Fibroblast of gingiva (primary cell): ENCODE measurements at places on chromosomes 2 and 18.

DNA sequence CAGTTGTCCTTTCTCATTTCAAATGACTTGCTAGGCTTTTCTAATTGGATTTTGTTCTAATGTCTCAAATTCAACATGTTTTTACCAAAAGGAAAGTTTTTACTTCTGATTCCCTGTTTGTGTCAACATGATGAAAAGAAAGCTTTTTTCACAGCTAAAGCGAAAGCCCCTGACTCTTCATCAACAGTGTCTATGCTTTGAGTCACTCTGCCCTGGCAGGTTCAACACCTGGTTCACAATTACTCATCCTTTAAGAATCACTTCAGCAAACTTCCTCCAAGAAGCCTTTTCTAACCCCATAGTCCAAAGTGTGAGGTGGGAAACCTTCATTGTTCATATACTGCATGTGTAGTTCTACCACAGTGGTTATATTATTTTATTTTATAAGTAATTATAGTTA is 7.6 kb upstream of the DSG2 start:
- DNase-seq, result no peak

DNA sequence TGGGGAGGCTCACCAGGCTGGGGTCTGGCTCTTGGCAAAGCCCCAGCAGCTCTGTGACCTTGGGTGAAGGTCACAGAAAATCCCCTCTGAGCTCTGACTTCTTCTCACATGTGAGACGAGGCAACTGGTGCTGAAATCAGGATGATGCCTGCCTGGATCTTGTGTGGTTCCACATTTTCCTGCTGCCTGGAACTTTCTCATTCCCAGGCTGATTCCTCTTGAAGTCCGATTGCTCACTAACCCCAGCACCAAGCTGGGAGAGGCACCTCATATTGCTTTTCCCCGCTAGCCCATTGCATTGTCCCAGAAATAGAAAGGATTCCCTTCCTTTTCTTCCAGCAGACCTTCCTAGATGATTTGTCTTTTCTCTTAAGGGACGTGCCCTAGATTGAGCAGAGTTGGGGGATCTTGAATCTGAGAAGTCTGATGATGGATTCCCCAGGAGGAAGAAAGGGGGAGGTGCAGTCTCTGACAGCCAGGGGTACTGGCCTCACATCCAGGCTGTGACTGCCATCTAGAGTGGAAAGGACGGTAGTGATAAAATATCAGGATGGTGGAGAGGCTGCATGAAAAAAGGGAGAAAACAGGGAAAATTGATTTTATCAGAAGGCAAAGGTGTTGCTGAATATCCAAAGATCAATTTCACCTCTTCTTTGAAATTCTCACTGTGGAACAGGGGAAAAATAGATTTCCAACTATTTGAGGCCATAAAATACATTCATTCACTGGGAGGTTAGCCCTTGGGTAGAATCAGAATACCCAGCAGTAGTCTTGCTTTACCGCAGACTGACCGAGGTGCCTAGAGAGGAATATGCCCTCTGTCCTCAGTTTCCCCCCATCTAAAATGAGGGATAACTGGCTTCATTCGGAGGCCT is 96.3 kb downstream of the FAM210A start:
- DNase-seq, result peak; percentile 51

DNA sequence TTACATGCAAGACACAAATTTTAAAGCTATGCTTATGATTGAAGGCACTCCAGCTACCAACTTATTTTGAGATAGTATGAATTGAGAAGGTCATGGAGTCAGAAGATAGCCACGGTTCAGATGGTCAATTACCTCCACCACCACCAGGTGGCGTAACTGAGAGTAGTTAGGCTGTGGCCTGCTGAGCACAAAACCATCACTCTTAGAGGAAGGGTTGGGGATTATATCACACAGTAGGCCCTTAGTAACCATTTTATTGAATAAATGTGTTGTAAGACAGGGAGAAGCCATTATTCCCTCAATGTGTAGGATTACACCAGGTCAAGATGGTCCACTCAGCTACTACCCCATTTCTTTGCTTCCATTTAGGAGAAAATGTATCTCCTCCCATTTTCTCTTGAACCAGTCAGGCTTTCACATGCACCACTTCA is 18.8 kb downstream of the KLHL41 start:
- DNase-seq, result peak; percentile 30

- DNase-seq, result peak; percentile 55
Observed at GRCh38 chr18:26436176-26437051, 111.9 kb downstream of the KCTD1 start.

DNA sequence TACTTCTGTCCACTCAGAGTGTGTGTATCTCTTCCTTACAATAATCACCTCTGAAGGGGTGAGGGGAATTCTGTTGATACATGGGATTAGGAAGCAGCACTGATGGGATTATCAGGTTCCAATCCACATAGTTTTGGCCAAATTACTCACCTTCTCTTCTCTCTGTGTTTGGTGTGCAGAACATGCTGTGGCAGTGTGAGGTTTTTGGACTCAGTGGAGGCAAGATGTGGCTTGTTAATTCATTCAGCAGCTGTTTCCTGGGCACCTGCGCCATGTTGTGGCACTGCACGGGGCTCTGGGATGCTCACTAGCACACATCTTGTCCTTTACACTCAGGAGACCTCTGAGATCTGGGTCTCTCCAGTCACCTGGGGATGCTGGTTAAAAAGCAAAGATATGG is 350.3 kb upstream of the HS6ST1 start:
- DNase-seq, result no peak
